Uterine smooth muscle cell (primary cell): ENCODE measurements at places on chromosomes 7 and 10. TPM values are rescaled to one million over a fixed set of nuclear protein-coding genes. Genes with fewer than 3 reads are reported as not detected.

Gene ASAH2
- 0.75 and 0.77 TPM in 2 replicates for total RNA-seq

Gene HOGA1
- 0.50 and 0.89 TPM in 2 replicates for total RNA-seq

Gene MRPL32
- 48.9 and 53.5 TPM in 2 replicates for total RNA-seq

Gene RNF148
- total RNA-seq = 0.66 and 1.1 TPM in 2 replicates

Gene ALOX5
- total RNA-seq = not detected in 2 replicates

Gene FANK1
- total RNA-seq = 2.2 and 3.7 TPM in 2 replicates

Gene NXPH1
- total RNA-seq = not detected in 2 replicates

Gene VAX1
- total RNA-seq = not detected in 2 replicates

Gene SPDYE9
- total RNA-seq = not detected in 2 replicates

Gene MINDY4
- 6.7 and 8.9 TPM in 2 replicates for total RNA-seq

Gene CDHR1
- 0.12 TPM in 1 of 2 replicates, not detected in the other for total RNA-seq

Gene ZNF467
- total RNA-seq = 0.22 and 0.62 TPM in 2 replicates

Gene C10orf95
- 0.12 TPM in 1 of 2 replicates, not detected in the other for total RNA-seq

Gene AGR2
- under 0.01 TPM in 1 of 2 replicates, not detected in the other for total RNA-seq

Gene LIPK
- not detected in 2 replicates for total RNA-seq

Gene HOXA5
- total RNA-seq = 0.66 and 0.75 TPM in 2 replicates

Gene ADARB2
- total RNA-seq = not detected in 2 replicates

Gene TEX36
- not detected in 2 replicates for total RNA-seq

Gene CUBN
- 0.87 and 1.5 TPM in 2 replicates for total RNA-seq

Gene UTF1
- 0.12 TPM in 1 of 2 replicates, not detected in the other for total RNA-seq

Gene STEAP1
- 32.6 and 65.6 TPM in 2 replicates for total RNA-seq

Gene LIPN
- not detected in 2 replicates for total RNA-seq

Gene CCZ1
- total RNA-seq = 54.7 and 66.5 TPM in 2 replicates

Gene FOXK1
- 33.6 and 38.5 TPM in 2 replicates for total RNA-seq

Gene KEL
- total RNA-seq = not detected in 2 replicates

Gene EPDR1
- total RNA-seq = 12.8 and 24.2 TPM in 2 replicates

Gene EFCAB10
- total RNA-seq = not detected in 2 replicates

Gene AGR3
- total RNA-seq = not detected in 2 replicates

Gene PTF1A
- not detected in 2 replicates for total RNA-seq

Gene FFAR4
- not detected in 2 replicates for total RNA-seq

Gene PARD3
- total RNA-seq = 74.6 and 81.5 TPM in 2 replicates
